ENCODE measurements at places on chromosomes 1 and 21.

DNA sequence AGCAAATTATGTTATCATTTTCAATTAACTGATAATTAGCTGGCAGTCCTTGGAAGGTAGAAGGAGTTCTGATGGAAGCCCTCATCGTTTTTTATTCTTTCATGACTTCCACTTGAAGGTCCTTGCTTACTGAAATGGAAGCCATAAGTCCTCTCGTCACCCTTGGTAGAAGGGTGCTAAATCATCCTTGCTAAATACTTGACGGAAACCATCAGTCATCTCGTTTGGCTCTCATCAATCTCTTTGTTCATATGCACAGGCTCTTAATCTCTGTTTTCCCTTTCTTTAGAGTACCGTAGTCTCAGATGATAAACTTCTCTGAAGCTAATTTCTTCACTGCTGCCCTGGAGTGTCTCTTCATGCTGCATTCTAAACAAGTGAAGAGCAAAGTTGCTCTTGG is 34.5 kb downstream of the UCK2 start:
- H3K36me3 ChIP-seq: peaks cover 7% of the 10 kb centered on the region
- no peak overlapping the region for H3K27ac ChIP-seq
- DNase-seq: no peak
- peaks cover 57% of the 10 kb centered on the region for H3K4me1 ChIP-seq
- no peaks in the 10 kb centered on the region for H3K27me3 ChIP-seq

GRCh38 chr1:16092097-16092922 is 18.9 kb upstream of the FAM131C start:
- no peak overlapping the region for H3K4me3 ChIP-seq
- H3K27ac ChIP-seq: no peak overlapping the region
- no peaks in the 10 kb centered on the region for H3K36me3 ChIP-seq
- H3K27me3 ChIP-seq: peaks cover 12% of the 10 kb centered on the region

- peaks cover 31% of the 10 kb centered on the region for H3K27me3 ChIP-seq
- no peak overlapping the region for H3K4me3 ChIP-seq
- H3K27ac ChIP-seq: no peak overlapping the region
- peaks cover 12% of the 10 kb centered on the region for H3K4me1 ChIP-seq
- no peaks in the 10 kb centered on the region for H3K36me3 ChIP-seq
- DNase-seq: no peak
Observed at GRCh38 chr1:154808261-154808908, 61.7 kb downstream of the KCNN3 start.

DNA sequence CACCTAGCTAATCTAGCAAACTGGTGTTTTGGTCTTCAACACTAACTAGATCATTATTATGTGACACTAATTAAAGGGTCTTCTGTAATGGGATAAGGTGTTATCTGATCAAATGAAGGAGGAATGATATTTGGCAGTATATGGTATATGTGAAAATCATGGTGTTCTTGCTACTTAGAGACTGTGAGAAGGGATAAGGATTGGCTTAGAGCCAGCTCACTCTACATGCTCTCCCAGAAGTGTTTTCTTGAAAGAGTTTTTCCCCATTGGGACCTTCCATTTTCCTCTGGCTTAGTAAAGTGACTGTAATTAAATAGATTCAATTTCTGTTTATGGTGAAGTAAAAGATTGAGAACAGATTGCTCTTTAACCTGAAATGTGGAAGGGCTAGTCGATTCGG is 71.2 kb upstream of the RGL1 start:
- H3K27me3 ChIP-seq: no peaks in the 10 kb centered on the region
- H3K36me3 ChIP-seq: no peaks in the 10 kb centered on the region
- H3K4me1 ChIP-seq: peaks cover 13% of the 10 kb centered on the region
- H3K4me3 ChIP-seq: no peak overlapping the region
- no peak for DNase-seq
- H3K27ac ChIP-seq: no peak overlapping the region

- no peaks in the 10 kb centered on the region for H3K4me1 ChIP-seq
- H3K27ac ChIP-seq: no peak overlapping the region
- H3K27me3 ChIP-seq: peaks cover 15% of the 10 kb centered on the region
- DNase-seq: no peak
- H3K4me3 ChIP-seq: no peak overlapping the region
Observed at GRCh38 chr1:192901500-192901899, 92.7 kb downstream of the RGS2 start.

- no peak for DNase-seq
- H3K4me3 ChIP-seq: no peak overlapping the region
- peaks cover 6% of the 10 kb centered on the region for H3K4me1 ChIP-seq
- H3K27ac ChIP-seq: no peak overlapping the region
Observed at GRCh38 chr21:26177746-26178426, 7.3 kb upstream of the APP start.

GRCh38 chr1:100971021-100971420 is 54.6 kb downstream of the DPH5 start:
- no peak overlapping the region for H3K4me3 ChIP-seq
- peaks cover 9% of the 10 kb centered on the region for H3K4me1 ChIP-seq
- no peak overlapping the region for H3K27ac ChIP-seq
- H3K27me3 ChIP-seq: no peaks in the 10 kb centered on the region

DNA sequence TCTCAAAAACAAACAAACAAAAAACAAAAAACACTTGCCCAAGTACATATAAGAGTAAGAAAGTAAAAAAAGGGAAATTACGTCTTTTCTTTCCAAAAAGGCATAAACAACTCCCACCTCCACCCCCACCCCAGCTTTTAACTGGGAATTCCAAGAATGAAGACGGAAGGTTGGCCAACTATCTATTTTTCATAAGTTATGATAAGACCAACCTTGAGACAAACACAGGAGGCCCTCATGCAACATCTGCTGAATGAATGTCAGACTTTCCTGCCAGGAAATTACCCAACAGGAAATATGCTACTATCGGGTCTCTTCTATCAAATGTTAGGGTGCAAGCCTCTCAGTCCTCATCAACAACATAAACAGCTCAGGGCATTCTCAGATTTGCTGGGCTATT is 1.9 kb downstream of the BSDC1 start:
- H3K27ac ChIP-seq: peak overlapping the region; percentile 63
- peaks cover 2% of the 10 kb centered on the region for H3K27me3 ChIP-seq

GRCh38 chr1:5552787-5553484 is 439.3 kb downstream of the NPHP4 start:
- H3K36me3 ChIP-seq: no peaks in the 10 kb centered on the region
- H3K27me3 ChIP-seq: peaks cover 10% of the 10 kb centered on the region
- no peaks in the 10 kb centered on the region for H3K4me1 ChIP-seq
- no peak for DNase-seq

- H3K36me3 ChIP-seq: peaks cover 31% of the 10 kb centered on the region
- no peaks in the 10 kb centered on the region for H3K27me3 ChIP-seq
- peaks cover 44% of the 10 kb centered on the region for H3K4me1 ChIP-seq
- peak; percentile 32 for DNase-seq
- peak overlapping the region; percentile 97 for H3K27ac ChIP-seq
Observed at GRCh38 chr1:23980728-23981070, 572 bp upstream of the SRSF10 start.

DNA sequence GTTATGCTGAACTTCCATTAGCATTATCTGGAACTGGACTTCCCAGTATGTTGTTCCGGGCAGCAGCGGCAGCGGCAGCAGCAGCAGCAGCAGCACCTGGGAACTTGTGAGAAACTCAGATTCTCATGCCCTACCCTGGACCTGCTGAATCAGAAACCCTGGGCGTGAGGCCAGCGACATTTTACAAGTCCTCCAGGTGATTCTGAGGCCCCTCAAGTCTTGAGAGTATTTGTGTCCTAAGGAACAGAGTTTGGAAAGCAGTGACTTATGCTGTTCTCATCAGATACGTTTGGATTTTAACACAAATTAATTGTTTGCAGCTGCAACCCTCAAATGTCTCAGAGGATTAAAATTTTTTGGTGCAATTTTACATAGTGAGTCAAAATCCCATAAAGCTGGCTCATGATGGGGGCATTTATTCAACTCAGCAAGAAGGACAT is 157.2 kb upstream of the KAZN start:
- peaks cover 2% of the 10 kb centered on the region for H3K27me3 ChIP-seq
- no peaks in the 10 kb centered on the region for H3K36me3 ChIP-seq
- no peak for DNase-seq
- H3K27ac ChIP-seq: no peak overlapping the region

GRCh38 chr1:45958317-45958716 is 154.9 kb downstream of the MAST2 start:
- DNase-seq: no peak
- no peaks in the 10 kb centered on the region for H3K27me3 ChIP-seq
- no peak overlapping the region for H3K4me3 ChIP-seq
- H3K27ac ChIP-seq: no peak overlapping the region

GRCh38 chr1:180786624-180787023 is 126.1 kb upstream of the KIAA1614 start:
- H3K36me3 ChIP-seq: peaks cover 11% of the 10 kb centered on the region
- H3K27ac ChIP-seq: no peak overlapping the region
- H3K4me3 ChIP-seq: no peak overlapping the region
- H3K4me1 ChIP-seq: no peaks in the 10 kb centered on the region

DNA sequence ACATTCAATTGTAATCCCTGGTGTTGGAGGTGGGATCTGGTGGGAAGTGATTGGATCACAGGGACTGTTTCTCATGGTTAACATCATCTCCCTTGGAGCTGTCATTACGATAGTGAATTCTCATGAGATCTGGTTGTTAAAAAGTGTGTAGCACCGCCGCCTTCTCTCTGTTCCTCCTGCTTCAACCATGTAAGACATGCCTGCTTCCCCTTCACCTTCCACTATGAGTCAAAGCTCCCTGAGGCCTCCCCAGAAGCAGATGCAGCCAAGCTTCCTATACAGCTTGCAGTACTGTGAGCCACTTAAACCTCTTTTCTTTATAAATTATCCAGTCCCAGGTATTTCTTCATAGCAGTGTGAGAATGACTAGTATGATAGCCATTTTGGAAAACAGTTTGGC is 30.1 kb upstream of the TRIM62 start:
- no peaks in the 10 kb centered on the region for H3K36me3 ChIP-seq
- no peaks in the 10 kb centered on the region for H3K4me1 ChIP-seq
- H3K27me3 ChIP-seq: peaks cover 25% of the 10 kb centered on the region
- DNase-seq: no peak

- H3K4me1 ChIP-seq: peaks cover 39% of the 10 kb centered on the region
- no peak for DNase-seq
- no peak overlapping the region for H3K4me3 ChIP-seq
- no peaks in the 10 kb centered on the region for H3K27me3 ChIP-seq
Observed at GRCh38 chr1:214638997-214639396, 36.0 kb downstream of the CENPF start.

GRCh38 chr21:41425954-41426675 is at the start of gene MX1:
MX1 (plus strand) TSS chr21:41426239; CDS start chr21:41432071, 5,832 bp downstream.
- peaks cover 29% of the 10 kb centered on the region for H3K36me3 ChIP-seq
- peak; percentile 89 for DNase-seq
- peak within 1 kb of the TSS; percentile 96 for H3K4me3 ChIP-seq
- H3K27me3 ChIP-seq: no peaks in the 10 kb centered on the region
- H3K27ac ChIP-seq: peak within 1 kb of the TSS; percentile 96

DNA sequence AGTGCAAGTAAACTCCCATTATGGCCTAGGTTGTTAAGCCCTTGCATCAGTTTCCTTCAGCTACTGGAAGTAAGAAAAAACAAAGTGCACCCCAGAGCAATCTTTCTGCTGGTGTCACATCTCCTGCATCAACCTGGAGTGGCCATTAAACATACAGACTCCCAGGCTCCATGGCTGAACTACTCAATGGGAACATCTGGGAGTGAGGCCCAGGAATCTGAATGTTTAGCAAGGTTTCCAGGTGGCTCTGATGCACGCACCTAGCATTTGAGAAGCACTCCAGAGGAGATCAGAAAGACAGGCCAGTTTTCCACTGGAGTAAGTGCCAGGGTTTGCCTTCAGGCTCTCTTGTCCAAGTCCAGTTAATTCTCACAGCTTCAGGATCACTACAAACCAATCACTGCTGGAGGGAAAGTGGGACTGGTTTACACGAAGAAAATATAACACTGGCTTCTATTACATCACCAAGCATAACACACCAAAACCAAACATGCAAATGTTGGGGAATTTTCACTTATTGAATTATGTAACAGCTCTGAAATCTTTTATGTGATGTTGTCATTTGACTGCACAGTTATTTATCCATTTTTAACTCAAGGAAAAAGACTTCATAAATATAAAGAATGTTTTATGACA is 22.3 kb upstream of the ABCA4 start:
- no peak for DNase-seq
- no peak overlapping the region for H3K4me3 ChIP-seq
- H3K27me3 ChIP-seq: no peaks in the 10 kb centered on the region

DNA sequence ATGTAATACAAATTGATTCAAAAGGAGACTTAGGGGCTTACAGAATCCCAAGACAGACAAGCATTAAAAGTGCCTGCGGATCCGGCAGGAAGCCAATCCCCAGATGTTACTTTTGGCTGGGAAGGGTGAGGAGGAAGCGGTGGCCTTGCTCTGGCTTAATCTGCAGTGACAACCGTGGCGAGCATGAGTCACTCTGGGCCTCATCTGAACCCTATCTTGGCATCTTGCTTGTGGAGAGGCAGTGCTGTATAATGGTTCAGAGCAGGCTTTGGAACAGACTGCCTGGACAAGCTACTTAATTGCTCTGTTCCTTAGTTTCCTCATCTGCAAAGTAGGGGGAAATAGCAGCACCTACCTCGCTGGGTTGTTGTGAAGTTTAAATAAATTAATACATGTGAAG is 74.1 kb downstream of the XCL2 start:
- peak overlapping the region; percentile 56 for H3K27ac ChIP-seq
- DNase-seq: peak; percentile 22
- no peak overlapping the region for H3K4me3 ChIP-seq
- H3K4me1 ChIP-seq: peaks cover 66% of the 10 kb centered on the region
- H3K27me3 ChIP-seq: no peaks in the 10 kb centered on the region

DNA sequence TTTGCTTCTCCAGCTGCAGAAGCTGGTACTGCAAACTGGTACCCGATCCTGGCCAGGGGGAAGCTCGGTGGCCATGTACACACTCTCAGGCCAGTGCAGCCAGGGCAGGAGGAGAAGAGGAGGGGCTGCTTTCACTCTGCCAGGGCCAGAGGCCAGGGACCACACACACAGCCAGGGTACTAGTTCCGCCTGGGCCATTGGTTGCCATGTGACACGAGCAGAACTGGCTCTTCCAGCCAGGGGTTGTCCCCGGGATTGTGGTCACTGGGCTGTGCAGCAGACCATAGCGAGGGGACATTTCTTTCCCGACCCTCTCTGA is 3.7 kb upstream of the SHISAL2A start:
- H3K4me3 ChIP-seq: no peak overlapping the region
- peaks cover 9% of the 10 kb centered on the region for H3K4me1 ChIP-seq
- no peak overlapping the region for H3K27ac ChIP-seq
- no peak for DNase-seq
- peaks cover 5% of the 10 kb centered on the region for H3K36me3 ChIP-seq
- H3K27me3 ChIP-seq: peaks cover 2% of the 10 kb centered on the region

GRCh38 chr1:14267991-14268390 is 330.5 kb upstream of the KAZN start:
- no peaks in the 10 kb centered on the region for H3K4me1 ChIP-seq
- DNase-seq: no peak
- no peak overlapping the region for H3K27ac ChIP-seq
